NCI-H2081 (cell line): ENCODE measurements at places on chromosomes 7 and 10.

- no peak for DNase-seq
Observed at GRCh38 chr10:122251459-122252255, 19.4 kb upstream of the BTBD16 start.

- DNase-seq, result no peak
Observed at GRCh38 chr7:46421441-46422230, 500.6 kb upstream of the IGFBP3 start.

DNA sequence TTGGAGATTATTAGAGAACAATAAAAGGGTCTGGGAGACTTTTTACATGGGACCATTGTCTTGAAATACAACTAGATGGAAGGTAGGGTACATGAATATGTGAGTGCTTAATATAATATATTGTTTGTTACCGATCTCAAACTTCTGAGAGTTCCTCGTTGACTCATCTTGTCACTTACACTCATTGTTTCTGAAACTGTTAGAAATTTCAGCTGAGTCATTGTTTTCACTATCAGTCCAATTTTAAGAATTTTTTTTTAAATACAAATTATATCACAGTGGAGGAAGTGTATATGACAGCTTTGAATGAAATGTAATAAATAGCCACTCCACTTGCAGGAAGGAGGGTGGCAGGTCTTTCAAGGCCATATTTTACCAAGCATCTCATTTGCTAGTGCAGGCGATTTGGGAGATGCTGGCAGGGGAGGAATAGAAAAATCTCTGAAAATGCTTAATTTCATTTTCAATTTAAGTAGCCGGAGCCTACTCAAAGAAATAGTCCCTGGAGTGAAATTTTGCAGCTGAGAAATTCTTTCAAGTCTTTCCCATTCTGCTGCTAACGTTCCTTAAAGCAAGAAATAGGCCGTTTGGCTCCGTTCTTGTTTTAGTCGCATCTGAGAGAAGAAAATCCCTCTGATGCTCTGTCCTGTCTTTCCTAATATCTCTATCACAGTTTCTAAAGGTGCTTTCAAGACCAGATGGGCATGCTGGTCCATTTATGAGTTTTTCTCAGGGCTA lies 1404.2 kb upstream of the CELF2 start:
- no peak for DNase-seq

GRCh38 chr10:97922022-97922758 lies 72.5 kb downstream of the GOLGA7B start:
- DNase-seq, result peak; percentile 33

GRCh38 chr7:28347475-28348318 lies 64.6 kb upstream of the CREB5 start:
- no peak for DNase-seq

DNA sequence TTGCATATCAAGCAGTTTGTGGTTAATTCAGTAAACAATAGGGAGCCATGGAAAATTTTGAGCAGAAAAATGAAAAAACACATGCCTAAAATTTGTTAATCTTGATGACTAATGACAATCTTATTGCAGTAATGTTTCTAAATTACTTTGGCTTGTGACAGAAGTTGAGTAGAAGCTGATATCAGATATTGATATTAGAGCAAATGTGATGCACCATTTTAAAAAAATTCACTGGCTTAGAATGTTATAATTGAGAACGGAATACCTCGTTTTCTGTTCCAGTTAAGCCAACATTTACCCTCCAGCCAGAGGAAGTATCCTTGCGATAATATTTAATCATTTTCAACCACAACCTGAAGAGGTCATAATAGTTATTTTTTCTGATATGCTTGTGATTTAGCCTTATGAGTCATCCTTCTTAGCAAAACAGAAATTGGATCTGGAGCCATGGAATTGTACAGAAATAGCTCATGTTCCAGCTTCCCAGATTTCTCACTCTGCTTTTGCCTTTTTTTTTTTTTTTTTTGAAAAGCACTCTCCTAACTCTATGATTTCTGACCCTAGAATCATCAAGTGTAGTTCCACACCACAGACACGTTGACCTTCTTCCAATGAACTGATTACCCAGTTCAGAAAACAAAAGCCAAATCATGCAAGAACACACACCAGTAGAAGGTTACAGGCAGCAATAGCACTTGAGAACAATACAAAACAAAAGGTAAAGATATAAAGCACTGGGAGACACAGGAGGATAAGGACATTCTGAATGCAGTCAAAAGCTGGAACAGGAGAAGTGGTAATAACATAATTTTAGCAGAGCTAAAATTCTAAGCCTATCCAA lies 96.8 kb upstream of the PHYHIPL start:
- no peak for DNase-seq

DNA sequence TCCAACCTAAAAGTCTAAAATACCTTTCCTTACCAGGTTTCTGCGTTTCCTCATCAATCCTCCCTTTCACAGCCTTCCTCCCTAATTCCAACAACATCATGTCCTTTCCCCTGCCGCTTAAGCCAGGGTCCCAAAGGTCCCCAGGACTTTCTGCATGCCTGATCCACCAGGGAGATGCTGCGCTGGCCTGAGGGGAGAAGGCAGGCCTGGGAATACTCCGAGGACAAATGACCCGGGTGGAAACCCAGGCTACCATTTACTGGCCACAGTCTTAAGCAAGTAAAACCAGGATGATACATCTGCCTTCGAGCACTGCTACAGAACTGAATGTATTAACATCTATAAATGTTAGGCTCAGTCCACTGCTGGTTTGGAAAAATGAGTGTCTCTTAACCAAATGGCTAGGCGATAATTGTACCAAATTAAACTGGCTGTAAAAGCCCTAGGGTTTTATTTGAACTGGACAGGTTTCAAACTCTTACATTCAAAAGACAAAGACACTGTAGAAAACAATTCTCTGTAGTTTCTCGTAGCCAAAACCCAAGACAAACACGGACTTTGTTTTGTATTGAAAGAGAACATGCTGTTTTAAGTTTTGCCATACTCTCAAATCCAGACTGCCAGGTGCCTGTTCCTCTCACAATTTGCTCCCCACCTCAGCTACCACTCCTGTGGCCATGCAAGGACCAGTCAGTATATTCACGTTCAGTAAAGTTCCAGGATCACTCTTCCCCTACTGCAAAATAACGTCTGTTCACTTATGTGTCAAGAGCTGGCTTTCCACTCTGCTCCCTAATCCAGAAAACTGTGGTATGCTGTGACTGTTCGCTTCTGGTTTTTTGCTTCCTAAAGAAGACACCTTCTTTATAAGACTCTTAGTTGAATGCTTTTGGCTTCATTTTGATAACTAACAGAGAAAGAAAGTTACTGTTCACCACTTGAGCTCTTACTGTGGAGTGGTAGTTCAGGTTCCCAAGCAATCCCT lies 145.7 kb downstream of the RNF216 start:
- DNase-seq, result peak; percentile 35

DNA sequence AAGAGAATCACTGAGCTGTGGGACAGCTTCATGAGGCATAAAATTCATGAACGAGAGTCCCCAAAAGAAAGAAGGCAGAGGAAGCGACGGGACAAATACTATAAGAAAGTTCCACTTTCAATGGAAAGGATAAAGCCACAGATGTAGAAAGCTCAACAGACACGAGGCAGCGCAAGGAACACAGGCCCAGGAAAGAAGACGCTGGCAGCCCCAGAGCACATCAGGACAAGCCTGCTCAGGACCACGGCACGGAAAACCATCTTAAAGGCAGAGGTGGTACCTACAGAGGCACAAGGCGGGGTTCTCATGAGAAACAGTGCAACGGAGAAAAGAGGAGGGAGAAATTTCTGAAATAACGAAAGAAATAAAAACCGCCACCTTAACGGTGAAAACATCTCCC lies 273.4 kb downstream of the MAD1L1 start:
- no peak for DNase-seq

DNA sequence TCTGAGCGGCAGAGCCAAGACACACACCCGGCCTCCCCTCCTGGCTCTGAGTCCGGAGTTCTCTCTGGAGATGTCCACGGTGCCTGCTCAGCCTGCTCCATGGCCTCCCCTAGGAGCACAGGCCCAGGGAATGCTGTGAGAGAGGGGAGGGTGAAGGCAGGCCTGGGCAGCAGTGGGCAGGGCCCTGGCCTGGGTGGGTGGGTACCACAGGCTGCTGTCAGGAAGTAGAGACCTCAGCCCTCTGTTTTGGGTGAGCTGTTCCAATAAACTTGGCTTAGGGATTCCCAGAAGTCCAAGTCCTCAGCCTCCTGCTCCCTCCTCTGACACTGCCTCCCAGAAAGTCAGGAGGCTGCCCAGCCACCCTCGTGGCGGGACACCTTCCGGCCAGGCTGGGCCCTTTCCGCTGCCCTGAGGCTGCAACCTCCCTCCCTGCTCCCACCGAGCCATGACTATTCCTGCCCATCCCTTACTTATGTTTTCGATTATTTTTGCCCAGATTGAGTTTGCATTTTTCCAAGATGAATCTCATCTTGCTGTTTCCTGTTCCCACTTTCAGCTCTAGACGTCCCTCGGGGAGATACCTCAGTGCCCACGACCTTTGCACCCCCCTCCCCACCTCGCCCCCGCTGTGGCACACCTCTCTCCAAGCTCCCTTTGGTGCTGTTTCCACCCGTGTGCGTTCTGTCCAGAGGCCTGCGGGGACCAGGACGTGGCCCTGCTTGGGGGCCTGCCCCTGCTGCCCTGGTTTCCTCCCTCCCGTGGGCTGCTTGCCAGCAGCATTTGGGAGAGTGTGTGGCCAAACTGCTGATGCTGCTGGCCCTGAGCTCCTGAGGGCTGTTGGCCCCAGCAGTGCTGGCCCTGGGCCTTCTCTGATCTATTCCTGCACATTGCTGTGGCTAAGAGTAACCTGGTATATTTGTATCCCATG lies 5.8 kb upstream of the POLM start:
- DNase-seq, result no peak

DNA sequence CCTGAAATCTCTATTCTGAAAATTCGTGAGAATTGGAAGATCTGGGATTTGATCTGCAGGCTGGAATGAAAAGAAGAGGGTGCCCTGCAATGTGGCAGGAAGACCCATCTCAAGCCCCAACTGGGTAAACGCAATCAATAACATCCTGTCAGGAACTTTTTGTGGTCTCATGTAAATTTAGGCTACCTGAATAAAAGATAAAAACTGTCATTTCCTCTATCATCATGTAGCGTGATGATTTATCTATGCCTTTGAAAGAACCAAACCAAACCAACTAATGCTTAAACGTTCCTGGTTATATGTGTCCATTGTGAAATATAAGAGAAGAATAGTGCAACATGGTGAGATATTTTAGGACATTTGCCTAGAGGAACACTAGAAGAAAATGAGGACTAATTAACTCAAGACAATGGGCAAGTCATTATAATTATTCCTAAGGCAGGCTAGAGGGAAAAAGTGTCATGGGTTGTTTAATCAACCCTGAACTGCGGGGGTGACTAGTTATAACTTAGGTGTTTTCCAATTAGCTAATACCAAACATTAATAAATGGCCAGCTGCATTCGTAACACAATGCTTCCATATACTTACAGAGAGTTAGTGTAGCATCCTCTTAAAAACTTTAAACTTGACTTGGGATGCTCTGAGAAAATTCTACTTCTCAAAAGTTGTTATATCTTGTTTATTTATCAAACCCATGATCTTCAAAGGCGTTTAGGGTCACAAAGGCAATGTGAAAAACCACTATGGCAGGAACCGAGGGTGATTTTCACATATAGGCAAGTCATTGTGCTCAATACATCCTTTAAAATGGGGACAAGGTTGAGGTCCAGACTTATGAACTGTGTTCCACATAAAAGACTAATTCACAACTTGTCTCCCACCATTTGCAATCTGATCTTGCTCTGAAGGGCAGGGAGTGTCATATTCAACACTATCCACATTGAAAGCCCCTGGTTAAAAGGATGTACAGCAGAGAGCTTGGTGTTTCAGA lies 48.6 kb upstream of the ADO start:
- DNase-seq, result no peak

DNA sequence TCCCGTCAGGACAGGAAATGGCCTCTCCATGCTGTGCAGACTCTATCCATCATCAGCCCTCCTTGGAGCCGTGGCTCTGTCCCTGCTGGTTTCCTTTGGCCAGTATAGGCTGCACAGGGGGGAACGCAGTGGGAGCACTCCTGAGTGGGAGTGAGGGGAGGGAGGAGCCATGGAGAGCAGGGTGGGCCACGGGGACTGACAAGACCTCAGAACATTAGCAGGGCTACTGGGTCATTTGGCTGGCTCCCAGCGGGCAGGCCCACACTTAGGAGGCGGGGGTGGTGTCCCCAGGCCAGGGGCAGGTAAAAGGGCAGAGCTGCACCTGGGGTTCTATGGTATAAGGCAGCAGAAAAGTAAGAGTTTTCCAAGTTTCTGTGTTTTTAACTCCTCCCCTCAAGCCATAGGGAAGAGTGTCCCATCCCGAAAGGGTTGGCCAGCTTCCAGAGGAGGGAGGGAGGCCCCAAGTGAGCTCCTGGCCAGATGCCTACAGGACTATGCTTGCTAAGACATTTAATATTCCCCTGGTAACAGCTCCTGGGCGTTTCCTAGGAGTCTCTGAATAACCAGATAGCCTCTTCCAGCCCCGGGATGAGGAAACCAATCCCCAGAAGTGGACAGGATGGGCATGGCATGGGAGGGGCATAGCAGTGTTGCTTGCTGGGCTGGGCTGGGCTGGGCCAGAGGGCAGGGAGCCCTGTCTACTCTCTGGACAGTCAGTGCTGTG lies 5.5 kb upstream of the OPN4 start:
- no peak for DNase-seq

DNA sequence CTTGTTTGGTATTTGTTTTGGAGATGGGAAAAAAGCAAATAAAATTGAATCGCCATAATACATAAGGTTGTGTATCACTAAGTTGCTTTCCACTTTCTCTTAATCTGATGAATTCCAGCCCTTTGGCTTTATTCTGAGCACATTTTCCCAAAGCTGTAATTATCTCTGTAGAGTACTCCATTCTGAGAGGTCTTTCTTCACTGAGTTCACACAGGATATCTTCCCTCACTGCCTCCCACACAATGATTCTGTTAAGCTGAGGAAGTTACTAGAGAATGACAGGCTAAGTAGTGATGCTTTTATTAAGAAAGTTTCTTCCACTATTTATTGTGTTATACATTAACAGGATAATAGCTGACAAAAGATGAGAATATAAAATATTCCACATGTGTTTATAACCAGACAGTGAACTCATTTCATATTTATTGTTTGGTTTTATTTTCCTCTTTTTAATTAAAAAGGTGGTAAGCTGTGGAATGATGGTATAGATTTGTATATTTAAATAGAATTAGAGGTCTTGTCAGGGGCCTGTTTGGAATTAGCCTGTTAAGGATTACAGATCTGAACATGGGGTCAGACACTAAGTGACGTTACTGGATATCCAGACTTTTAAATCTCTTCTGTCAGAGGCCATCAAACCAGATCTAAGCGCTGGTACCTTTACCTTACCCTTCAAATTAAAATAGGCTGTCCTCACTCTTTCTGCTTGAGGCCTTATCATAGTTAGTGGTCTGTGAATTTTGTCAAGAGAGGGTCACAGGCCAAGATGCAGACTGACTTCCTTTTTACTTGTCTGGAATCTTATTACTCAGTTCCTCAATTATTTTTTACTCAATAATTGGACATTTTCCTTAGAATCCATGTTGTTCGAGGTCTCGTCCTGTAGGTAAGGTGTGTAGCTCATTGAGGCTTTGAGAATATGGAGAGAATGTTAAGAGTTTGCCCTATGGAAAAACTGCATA lies 8.4 kb downstream of the PLXDC2 start:
- DNase-seq, result no peak

DNA sequence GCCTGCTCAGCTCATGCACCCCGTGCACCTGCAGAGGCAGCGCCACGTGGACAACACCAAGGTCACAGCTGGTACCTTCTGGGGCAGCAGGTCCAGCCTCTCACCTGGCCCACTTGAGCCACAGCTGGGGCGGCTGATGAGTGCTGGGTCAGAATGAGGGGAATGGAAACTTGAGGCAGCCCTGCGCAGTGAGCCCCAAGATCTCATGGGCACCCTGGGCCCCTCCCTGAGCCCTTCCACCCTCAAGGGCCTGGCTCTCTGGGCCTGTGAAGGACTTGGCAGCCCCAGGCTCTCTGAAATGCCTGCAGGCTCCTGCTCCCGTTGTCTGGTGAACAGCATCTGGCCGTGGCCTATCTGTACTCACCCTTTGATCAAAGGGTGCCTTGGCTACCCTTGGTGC lies 112.7 kb downstream of the TCERG1L start:
- DNase-seq, result no peak
